ENCODE measurements at places on chromosomes 3 and 15. TPM values are rescaled to one million over a fixed set of nuclear protein-coding genes. Genes with fewer than 3 reads are reported as not detected.

GRCh38 chr15:40100947-40101905, 7.5 kb downstream of the BMF start:
- no peak for DNase-seq

DNA sequence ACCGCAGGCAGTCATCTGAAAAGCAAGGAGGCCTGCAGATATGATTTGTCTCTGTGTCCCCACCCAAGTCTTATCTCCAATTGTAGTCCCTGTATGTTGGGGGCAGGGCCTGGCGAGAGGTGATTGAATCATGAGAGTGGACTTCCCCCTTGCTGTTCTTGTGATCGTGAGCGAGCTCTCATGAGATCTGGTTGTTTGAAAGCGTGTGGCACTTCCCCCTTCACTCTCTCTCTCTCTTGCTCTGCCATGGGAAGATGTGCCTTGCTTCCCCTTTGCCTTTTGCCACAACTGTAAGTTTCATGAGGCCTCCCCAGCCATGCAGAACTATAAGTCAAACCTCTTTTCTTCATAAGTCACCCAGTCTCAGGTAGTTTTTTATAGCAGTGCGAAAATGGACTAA, 83.3 kb downstream of the TMCO5A start:
- no peak for DNase-seq

- DNase-seq, result no peak
These were observed 86.9 kb downstream of the IL5RA start for GRCh38 chr3:3023111-3023745.

The CLDN11 gene
- polyA plus RNA-seq, result 5.6 TPM

DNA sequence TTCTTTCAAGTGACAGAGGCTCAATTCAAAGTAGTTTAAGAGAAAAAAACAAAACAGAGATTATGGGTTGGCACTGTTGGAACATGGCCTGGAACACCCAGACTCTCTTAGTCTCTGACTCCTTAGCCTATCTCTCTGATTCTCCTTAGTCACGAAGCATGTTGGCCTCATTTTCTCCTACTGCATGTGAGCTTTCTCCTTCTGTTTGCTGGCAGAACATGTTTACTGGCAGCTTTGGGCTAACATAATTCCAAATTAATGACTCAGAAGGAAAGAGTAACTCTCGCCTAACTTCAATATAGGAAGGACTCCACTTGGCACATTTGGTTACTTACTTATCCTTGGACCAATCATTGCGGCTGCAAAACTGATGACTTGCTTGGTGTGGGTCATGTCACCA, 21.7 kb upstream of the CCDC39 start:
- DNase-seq, result no peak

GRCh38 chr3:40313975-40314860, 4.7 kb downstream of the EIF1B start:
- no peak for DNase-seq

The BCL6 gene
- polyA plus RNA-seq, result 17.4 TPM

The GPR149 gene
- polyA plus RNA-seq, result not detected

GRCh38 chr3:77298417-77298816, 258.5 kb downstream of the ROBO2 start:
- no peak for DNase-seq

- DNase-seq, result no peak
These were observed 38.4 kb downstream of the ANAPC13 start for GRCh38 chr3:134447351-134447750.

GRCh38 chr3:106036696-106037095, 167.9 kb upstream of the CBLB start:
- DNase-seq, result no peak

The GOLGA8M gene
- 0.63 TPM for polyA plus RNA-seq

DNA sequence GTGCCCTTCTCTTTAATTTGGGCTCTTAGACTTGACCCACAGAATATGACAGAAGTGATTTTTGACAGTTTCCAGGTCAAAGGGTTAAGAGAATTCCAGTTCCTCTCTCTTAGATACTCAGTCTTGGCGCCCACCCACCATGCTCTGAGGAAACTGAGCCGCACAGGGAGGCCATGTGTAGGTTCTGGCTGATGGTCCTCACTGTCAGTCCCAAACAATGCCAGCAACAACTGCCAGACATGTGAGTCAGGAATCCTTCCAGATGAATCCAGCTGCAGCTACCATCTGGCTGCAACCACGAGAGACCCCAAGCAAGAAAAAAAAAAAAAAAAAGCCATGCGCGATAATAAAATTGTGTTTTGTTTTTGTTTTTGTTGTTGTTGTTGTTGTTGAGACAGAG, 326.6 kb downstream of the MAGI1 start:
- DNase-seq, result no peak

DNA sequence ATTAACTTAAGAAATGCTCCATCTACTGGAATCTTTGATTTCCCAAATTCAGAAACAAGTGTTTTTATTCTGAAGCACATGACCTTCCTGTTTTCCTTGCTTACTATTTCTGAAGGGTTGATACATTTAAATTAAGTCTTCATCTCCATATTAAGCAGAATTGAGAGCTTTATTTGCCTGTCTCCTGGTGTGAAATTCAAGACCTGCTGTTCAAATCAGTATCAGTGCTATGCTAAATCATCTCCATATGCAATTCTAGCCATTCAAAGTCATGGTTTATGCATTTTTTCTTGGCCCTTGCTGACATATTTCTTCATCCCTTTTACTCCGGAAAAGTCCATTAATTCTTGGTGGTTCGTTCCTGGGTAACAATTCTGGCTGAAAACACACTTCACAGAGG, 195.4 kb downstream of the ATP8B4 start:
- no peak for DNase-seq

The ZMYND10 gene
- polyA plus RNA-seq, result 1.3 TPM

DNA sequence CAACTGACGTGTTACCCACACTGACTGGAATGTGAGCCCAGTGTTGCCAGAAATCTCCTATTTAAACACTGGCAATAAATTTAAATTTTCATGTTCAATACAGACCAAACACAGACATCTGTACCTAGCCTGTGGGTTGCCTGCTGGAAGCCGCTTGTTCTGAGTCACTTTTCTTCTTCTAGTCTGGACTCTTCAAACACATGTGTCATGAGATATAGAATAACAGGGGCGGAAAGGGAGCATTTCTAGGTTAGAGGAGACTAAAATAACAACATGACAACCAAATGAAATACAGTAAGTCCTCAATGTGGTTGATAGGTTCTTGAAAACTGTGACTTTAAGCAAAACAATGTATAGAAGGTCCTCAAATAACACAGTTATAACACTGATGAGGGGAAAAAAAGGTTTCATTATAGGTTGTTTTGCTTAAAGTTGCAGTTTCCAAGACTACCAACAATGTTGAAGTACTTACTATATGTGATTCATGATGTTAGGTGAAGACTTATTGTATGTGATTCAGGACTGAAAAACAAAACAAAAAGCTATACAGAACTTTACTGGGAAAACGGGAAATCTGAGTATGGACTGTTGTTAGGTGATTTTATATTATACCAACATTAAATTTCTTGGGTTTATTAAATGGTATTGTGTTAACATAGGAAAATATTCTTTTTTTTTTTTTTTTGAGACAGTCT, 63.1 kb downstream of the PRKAR2A start:
- DNase-seq, result no peak

GRCh38 chr3:72319194-72320094, 528.8 kb downstream of the SHQ1 start:
- DNase-seq, result no peak

GRCh38 chr3:196292286-196292923, 4.9 kb upstream of the PCYT1A start:
- DNase-seq, result no peak

- DNase-seq, result no peak
These were observed 422.2 kb upstream of the SGO1 start for GRCh38 chr3:20608054-20608738.

DNA sequence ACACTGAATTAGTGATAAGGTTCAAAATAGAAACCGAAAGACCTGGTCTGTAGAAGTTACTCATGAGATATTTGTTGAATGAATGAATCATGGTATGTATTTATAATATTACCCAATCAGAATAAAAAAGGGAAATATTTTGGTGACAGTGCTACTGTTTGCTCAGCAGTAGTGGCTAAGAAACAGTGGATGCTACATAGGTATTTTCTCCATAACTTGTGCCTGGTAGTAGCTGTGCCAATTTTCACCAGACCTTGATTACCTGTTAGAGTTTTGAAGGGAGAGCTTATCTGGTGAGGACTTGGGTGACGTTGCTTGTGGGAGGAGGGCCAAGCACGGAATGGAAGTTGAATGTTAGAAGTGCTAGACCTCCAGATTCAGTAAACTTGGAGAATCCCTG, 14.3 kb downstream of the LIMD1 start:
- DNase-seq, result no peak

The TRH gene
- polyA plus RNA-seq, result not detected
